ENCODE measurements at places on chromosomes 2 and 18. TPM values are rescaled to one million over a fixed set of nuclear protein-coding genes. Genes with fewer than 3 reads are reported as not detected.

Gene CD8B2
- not detected for total RNA-seq

Gene NTSR2
- not detected for total RNA-seq

Gene ITGB6
- total RNA-seq = not detected

DNA sequence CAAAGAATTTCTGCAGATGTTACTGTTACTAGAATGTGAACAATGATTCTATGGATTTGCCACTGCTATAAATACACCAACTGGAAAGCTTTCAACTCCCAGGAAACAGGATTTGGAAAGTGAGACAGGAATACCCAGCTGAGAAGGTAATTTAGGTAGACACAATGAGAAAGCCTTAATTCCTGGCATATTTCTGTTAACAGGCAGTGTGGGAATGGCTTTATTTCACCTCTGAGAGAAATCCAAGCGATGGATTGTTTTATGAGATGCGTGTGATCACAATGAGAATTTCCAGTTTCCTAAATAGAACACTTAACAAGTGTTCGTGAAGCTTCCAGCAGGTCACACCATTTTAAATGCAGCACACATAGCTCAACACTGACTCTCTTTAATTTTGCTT is 133.0 kb downstream of the SLC8A1 start:
- DNase-seq = no peak

DNA sequence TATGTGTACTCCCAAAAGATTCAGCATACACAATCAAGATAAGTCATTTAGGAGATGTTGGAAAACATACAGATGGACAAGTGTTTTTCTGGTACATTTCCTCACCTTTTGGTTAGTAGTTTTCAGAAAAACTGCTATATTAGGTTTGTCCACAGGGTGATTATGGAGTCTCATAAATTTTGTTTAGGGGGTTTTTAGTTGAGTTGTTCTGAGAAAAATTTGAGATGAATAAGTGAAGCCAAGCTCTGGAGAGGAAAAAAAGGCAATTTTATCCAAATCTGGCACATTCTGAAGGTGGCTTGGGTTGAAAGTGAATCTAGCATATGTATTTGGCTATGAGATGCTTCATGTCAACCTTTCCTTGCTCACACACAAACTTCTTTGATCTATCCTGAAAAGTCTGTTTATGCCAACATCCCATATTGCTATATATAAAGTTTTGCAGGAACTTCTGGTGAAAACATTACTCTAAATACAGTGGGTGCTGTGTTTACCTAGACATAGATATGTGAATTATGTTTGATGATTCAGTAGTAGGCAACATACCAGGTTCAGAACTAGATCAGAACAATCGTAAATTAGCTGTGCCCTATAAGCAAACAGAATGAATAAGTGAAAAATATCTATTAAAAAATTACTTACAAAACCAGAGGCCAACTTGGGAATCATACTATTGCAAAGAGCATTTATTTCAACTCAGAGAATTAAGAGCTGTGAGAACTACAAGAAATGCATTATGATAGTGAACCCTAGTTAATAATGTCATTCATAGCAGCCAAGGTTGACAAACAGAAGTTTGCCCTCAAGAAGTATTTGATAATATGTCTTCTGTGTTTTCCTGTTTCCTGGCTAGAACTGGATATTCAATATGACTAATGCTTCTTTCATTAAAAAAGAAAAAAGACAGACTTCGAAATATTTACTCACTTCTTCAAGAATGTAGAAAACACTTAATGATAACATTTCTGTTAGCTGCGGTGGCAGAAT is 552.0 kb downstream of the IRS1 start:
- no peak for DNase-seq

- no peak for DNase-seq
Observed at GRCh38 chr2:127065299-127065939, 41.5 kb downstream of the BIN1 start.

DNA sequence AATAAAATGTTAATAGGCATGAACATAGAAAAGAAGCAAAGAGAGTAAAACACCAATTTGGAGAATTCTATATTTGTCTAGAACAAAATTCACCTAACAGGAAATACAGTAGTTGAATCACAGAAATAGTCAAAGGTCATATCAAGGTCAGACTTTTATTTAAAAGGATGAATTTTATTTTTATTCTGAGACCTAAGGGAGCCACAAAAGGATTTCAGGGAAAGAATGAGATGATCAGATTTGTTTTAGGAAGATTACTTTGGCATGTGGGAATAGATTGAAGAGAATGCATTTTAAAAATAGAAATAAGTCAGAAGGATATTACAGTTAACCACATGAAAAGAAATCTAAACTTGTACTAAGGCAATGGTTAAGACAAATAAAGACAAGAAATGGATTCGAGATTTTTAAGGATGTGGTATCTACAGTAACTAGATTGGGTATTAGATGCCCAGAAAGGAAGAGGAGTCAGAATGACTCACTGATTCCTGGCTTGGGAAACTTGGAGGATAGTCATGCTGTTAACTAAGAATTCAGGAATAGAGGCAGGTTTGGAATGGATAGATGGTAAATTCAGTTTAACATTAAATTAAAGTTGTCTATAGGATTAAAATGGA is 56.0 kb downstream of the METTL4 start:
- peak; percentile 90 for DNase-seq

GRCh38 chr18:36660311-36660710 is 168.5 kb downstream of the TPGS2 start:
- DNase-seq = no peak

DNA sequence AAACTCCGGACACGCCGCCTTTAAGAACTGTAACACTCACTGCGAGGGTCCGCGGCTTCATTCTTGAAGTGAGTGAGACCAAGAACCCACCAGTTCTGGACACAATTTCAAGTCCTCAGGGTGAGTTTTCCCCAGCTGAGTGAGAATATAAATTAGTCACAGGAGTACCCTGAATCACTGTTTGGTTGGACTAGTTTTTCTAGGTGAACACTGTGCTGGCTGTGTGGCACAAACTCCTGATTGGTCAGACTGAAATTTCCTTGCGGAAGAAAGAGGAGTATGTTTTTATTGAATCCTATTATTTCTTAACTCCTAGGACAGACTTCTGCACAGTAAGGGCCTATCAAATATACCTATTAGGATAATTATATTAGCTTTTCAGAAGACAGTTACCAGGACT is 288.1 kb upstream of the UBE2E3 start:
- DNase-seq = no peak

GRCh38 chr18:63322206-63322605 is 2.6 kb upstream of the BCL2 start:
- DNase-seq = no peak

- DNase-seq = no peak
Observed at GRCh38 chr2:136010126-136010525, 24.7 kb upstream of the DARS1 start.

DNA sequence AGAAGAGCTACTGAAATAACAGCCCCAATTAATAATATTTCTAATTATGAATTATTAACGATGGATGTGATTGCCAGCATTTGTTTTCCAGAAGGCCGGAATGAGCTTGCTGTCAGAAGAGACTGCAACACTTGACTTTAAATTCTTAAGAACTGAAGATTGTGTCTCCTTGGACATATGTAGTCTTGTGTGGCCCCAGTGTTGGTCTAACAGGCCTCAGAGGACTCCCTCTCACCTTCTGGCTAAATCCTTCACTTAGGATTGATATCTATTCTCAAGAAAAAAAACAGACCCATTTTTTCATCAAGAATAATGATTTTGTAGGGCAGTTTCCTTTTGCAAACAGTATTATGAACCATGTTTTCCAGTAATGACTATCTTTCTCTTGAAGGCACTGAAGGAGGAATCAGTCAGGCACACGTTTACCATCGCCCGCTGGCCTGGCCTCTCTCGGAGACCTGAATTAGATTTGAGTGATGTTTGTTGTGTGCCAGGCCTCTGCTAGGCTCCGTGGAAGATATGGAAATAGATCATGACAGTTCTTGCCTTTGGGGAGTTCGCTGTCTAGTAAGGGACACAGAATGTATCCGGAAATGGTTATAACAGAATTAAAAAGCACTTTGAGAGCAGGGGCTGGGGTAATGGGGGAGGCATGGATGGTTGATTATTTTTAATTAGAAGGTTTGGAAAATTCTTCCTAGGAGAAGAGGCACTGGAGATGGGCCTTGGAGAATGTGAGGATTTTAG is 258.0 kb downstream of the MYCN start:
- no peak for DNase-seq

Data from dermis microvascular lymphatic vessel endothelial cell (primary cell).